Heart right ventricle (tissue), 16 donors: ENCODE measurements at places on chromosomes 16 and 17. TPM values are rescaled to one million over a fixed set of nuclear protein-coding genes. Genes with fewer than 3 reads are reported as not detected.

The LLGL2 gene
- polyA plus RNA-seq = 5.6 TPM

The ANTKMT gene
- 37.3 TPM for polyA plus RNA-seq

The HOXB7 gene
- polyA plus RNA-seq = 0.29 TPM

DNA sequence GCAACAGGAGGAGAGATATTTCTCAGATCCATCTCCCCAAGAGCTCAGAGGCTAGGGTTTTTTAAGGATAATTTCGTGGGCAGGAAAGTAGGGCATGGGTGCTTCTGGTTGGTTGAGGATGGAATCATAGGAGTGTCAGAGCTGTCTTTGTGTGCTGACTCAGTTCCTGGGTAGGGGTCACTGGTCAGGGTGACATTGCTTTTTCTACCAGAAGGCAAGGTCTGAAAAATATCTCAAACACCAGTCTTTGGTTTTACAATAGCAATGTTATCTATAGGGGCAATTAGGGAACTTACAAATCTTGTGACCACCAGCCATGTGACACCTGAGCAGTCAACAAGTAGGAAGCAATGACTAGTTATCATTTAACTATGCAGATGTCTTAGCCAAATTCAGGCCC, 82.9 kb upstream of the DYNLRB2 start:
- no peak for DNase-seq

GRCh38 chr17:72813481-72813880, 279.0 kb downstream of the SLC39A11 start:
- DNase-seq = no peak

GRCh38 chr17:11547853-11548252, 50.4 kb upstream of the DNAH9 start:
- no peak for DNase-seq

- DNase-seq = no peak
These were observed 15.8 kb downstream of the KDM8 start for GRCh38 chr16:27219161-27219560.

GRCh38 chr17:66667491-66668030, 167.4 kb upstream of the CACNG5 start:
- DNase-seq = no peak

- no peak for DNase-seq
These were observed 10.9 kb upstream of the DHRS7C start for GRCh38 chr17:9802294-9802693.

DNA sequence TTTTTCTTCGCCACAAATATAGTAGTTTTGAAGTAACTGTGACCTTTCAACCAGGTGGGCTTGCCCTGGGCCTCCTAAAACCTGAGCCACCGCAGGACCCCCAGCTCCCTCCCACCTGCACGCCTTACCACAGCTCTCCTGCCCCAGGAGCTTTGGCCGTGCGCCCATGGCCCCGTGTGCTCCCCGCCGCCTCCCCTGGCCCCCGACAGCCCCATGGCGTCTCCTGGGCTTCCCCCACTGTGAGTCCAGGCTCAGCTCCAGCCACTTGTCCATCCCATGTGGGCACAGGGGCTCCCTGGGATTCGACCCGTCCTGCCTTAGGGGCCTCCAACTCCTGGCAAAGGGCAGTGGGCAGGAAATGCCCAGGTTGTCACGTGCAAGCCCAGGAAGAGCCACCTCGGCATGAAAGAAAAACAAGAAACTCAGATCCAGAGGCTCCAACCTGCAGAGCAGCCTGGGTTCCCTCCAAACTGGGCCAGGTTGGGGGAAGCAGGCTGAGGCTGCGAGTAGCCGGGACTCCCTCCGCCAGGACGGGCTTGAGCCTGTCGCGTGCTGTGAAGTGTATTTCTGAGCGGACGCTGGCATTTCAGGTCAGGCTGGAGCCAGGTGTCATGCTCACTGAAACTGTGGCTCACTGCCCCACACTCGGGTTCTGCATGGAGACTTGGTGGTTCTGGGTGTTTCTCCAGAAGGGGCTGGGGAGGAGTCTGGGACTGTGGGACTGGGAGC, 5.8 kb downstream of the LGALS3BP start:
- DNase-seq = no peak

DNA sequence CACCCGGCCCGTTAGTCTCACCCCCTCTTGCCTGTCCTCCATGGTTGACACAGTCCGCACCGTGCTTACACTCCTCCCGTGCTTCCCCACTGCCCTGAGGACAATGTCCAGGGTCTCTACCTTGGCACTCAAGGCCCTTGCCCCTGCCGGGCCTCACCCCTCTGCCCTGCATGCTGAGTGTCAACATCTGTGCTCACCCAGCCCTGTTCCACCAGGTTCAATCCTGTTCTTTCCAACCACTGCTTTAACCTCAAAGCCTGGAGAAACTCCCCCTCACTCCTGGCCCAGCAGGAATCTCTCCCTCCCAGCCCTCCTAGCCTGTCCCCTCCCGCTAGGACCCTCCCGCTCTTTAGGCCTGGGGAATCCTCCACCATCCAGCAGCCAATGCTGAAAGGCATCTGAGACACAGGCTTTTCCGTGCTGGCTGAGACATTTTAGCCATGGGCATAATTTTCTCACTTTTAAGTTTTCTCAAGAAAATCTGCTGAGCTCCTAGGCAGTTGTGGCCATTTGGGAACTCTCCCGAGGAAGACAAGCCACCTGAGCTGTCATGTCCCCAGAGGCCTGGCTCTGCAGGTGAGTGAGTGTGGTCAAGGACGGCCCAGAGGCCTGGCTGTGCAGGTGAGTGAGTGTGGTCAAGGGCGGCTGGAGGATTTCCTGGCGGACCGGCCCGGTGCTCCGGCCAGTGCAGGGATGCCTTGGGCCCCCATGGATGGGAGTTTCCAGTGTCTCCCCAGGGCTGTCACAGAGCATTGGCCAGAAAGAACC, 10.8 kb upstream of the P2RX1 start:
- DNase-seq = no peak

DNA sequence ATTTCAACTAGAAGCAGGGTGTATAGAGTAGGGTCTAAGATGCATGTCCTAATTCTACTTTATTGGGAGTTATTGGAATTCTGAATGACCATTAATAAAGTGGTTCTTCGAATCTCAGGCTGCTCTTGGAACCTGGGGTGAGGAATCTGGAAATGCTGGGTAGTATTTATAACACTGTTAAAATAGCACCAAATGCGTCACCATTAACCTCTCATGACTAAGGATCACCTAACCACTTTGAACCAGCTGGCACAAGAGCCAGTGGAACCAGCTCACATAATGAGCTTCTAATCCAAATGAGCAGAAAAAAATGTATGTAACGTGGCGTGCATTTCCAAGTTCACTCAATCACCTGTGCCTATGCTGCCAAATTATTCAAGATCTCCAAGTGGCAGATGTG, 281.7 kb downstream of the GRIN2A start:
- DNase-seq = no peak

The POLR2A gene
- 8.4 TPM for polyA plus RNA-seq

- DNase-seq = peak; percentile 84
These were observed 27.4 kb downstream of the BCO1 start for GRCh38 chr16:81265658-81266451.
